ENCODE measurements at places on chromosomes 2 and 18.

GRCh38 chr2:16717477-16717876 lies 51.8 kb upstream of the CYRIA start:
- DNase-seq: no peak

DNA sequence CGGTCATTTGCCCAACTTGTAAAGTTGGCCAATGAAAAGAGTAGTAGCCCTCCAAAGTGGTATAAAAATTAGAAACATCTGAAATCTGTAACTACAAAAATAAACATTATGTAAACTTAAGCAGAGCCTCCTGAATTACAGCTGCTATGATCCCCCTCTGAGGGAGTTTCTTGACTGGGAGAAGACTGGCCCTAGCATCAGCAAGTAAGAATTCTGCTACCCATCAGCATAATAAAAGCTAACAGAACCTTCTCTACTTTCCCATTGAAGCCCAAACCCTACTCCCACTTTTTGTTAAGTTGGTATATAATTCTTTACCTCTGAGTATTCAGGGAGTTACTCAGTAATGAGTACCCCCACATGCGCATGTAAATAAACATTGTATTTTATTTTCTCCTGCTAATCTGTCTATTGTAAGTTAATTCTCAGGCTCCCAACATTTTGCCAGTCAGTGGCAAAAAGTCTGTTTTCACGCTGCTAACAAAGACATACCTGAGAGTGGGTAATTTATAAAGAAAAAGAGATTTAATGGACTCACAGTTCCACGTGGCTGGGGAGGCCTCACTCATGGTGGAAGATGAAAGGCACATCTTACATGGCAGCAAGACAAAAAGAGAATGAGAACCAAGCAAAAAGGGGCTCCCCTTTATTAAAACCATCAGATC lies 71.3 kb downstream of the MYL12B start:
- no peak for DNase-seq

GRCh38 chr2:128734521-128735295 lies 416.0 kb upstream of the HS6ST1 start:
- no peak for DNase-seq

- DNase-seq: no peak
Observed at GRCh38 chr2:181607629-181608590, 49.0 kb downstream of the CERKL start.

GRCh38 chr2:146415291-146415690 lies 1429.5 kb upstream of the ACVR2A start:
- no peak for DNase-seq

DNA sequence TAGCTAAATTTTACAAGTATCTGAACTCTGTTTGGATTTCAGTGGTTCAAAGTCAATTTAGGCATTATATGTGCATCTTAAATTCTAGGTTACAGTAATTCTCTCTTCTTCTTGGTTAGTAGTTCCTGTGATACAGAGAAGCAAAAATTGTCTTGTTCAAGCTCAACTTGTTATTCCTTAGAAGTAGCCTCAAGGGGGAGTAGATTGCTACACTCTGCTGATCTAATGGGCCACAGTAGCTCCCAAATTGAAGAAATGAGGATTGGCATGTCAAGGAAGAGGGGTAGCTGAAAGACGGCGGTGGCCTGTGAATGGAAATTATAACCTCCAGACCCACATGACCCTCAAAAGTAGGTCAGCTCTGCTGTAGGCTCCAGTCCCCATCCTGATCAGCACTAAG lies 334.7 kb downstream of the HRH4 start:
- no peak for DNase-seq

GRCh38 chr2:197255543-197255942 lies 55.0 kb downstream of the ANKRD44 start:
- DNase-seq: peak; percentile 40

DNA sequence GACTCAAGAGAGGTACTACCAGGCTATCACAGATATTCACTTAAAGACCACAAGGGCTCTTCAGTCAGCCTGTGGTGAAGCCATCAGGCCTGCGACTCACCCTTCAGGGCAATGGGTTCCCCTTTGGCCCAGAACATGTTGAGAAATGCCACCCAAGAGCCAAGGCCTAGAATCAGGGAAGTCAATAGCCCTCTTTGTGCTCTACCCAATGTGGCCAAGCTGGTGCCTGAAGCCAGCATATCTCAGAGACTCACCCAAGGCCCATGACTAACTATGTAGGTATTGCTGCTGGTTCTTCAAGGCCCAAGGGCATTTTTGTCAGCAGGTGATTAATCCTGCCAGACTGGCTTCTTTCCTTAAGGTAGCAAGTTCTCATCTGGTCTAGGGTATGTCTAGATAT lies 338.9 kb upstream of the SETBP1 start:
- DNase-seq: no peak

DNA sequence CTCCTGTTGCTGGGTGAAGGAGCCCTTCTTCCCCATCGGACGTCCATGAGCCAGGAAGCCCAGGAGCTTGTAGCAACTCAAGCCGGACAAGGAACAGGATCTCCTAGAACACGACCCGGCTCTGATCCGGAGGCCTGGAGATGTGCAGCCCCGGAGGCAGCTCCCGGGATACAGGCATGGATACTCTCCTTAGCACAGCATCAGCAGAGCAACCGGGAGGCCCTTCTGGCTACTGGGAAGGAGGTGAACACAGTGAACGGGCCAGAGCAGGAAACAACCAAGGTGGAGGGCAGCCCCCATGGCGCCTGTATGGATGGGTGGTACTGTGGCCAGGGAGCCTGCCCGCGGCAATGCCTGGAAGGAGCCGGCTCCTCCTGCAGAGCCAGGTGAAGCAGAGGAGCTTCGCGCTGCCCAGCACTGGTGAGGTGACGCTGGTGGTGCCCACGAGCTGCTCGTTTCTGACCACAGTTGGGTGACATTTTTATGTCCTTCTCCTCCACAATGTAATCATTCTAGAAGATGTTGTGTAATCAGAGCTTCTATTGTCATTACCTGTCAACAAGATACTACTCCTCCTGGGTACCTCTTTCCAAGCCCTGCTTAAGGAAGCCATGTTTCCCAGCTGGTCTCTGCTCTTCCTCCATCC lies 94.3 kb downstream of the TWIST2 start:
- no peak for DNase-seq

DNA sequence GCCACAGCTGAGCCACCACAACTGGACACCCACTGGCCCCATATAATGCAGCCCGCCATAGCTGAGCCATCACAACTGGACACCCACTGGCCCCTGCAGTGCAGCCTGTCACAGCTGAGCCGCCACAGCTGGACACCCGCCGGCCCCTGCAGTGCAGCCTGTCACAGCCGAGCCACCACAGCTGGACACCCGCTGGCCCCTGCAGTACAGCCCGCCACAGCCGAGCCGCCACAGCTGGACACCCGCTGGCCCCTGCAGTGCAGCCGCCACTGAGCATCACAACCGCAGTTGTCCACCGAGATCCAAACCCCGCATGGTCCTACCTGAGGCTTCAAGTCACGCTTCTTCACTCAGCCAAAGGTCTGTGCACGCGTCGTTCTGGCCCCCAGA lies 134.2 kb downstream of the PXDN start:
- no peak for DNase-seq

- DNase-seq: no peak
Observed at GRCh38 chr18:26225022-26225693, 1.1 kb upstream of the TAF4B start.

- no peak for DNase-seq
Observed at GRCh38 chr2:7567646-7568045, 650.4 kb downstream of the RNF144A start.

DNA sequence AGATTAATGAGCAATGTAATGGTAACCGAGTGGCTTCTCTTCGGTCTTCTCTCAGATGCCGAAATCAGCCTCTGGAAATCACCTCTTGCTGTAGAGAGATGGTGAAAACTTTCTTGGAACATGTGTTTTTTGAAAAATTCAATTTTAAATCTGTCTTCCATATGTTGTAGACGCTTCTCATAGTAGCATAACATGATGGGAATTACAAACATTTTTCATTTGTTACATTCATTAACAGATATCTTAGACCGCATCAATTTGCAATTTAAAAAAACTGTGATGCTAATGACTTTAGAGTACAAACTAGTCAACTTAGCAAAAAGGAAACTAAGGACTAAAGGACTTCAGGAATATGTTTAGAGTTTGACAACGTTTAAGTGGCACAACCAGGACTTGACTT lies 275.2 kb downstream of the ASXL3 start:
- DNase-seq: no peak

GRCh38 chr18:70553245-70553935 lies 264.5 kb downstream of the SOCS6 start:
- DNase-seq: no peak

GRCh38 chr18:12290086-12290485 lies 18.0 kb upstream of the TUBB6 start:
- DNase-seq: no peak

DNA sequence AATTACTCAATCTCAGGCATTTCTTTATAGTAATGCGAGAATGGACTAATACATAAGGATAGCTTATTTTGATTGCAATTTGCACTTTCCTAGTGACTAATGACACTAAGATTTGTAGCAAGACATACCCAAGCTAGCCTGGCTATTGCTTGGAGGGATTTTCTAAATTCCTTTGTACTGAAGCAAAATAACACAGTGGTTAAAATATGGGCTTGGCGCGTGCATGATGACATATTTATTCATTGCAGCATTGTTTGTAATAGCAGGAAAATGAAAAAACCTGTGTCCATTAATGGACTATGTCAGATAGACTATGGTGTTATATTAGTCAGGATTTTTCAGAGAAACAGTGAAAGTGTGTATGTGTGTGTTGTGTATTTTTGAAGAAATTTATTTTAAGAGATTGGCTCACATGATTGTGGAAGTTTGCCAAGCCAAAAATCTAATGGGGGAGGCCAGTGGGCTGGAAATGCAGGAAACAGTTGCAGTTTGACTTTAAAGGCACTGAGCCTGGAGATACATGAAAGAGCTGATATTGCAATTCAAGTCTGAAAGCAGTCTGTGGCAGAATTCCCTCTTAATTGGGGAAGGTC lies 16.7 kb upstream of the LAPTM4A start:
- DNase-seq: no peak

- no peak for DNase-seq
Observed at GRCh38 chr2:107428781-107429180, 397.9 kb upstream of the RGPD4 start.

GRCh38 chr18:58611395-58612131 lies 17.3 kb downstream of the ALPK2 start:
- DNase-seq: peak; percentile 30

- no peak for DNase-seq
Observed at GRCh38 chr18:23640052-23640451, 22.7 kb downstream of the ANKRD29 start.

DNA sequence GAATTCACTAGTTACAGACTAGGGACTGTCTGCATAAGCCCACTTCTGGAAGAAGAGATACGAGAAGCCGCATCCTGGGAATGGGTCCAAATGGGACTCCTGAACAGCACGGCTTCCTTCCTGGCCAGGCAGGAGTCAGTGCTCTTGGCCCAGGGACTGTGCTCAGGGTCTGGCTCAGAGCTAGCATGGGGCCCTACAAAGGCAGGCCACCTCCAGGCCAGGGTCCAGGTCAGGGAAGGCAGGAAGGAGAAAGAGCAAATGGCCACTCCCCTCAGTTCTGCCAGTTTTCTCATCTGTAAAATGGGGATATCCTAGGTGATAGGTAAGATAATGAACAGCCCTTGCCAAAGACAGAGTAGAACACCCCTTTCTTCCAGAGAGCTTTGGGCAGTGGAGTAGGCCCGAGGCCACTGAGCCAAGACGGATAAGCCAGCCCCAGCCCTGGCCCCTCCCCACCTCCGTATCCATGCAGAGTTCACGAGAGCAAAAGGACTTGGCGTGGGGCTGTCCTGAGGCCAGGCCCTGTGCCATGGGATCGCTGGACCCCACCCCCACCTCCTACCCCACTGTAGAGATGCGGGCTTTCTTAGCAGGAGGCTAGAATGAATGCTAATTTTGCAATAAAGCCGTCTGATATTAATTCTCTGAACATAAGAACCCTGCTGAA lies 190.1 kb downstream of the MGAT5 start:
- no peak for DNase-seq

DNA sequence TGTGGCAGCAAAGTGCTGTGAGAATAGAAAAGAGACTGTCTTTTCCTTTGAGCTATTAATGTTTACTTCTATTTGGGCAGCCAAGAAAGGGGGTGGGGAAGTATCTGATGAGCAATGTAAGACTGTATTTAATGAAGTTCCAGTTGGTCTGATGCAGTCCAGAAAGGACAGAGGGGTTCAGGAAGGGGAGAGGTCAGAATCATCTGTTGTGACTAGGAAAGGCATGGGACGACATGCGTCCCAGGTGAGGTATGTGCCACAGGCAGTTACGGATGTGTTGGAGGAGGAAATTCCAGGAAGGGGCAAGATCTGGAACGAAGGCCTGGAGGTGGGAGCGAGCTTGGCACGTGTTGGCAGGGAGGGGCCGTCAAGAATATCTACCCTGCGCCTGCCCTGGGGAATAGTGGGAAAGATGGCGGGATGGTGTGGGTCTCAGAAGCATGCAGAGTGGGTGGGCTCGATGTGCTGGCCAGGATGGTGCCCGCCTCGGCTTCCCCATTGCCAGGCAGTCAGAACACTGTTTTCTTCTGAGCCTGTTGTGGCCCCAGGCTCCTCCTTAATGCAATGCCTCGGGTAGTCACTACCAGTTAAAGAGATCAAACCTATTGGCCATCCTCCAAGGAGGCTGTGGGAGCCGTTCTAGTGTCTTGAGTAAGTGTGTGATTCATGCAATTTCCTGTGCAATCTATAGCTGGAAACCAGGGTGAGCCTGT lies 57.8 kb upstream of the TXNDC2 start:
- DNase-seq: no peak

DNA sequence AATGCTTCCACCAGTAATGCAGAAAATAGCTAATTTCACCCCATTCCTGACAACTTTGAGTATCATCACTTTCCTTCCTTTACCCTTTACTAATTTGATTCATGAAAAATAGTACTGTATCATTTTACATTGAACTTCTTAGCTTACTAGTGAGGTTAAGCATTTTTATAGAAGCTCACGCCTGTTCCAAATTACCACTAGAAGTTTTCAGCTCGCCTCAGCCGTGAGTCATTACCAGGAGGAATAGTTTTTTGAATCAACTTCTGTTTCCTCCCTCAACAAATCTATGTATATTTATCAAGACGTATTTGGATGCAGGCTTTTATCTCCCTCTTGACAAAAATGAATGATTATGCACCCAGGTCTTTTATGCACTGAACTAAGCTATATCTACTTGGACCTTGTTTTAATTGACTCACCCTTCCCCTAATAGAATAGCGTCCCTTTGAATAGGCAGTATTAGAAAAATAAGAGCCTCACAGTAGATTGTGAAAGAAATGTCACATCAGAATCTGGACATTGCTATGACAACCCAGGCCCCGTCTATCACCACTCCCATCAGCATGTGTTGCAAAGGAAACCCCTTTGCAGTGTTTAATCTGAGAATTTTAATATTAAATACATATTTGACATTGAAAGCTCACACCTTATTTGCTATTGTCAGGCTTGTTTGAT lies 207.4 kb upstream of the NRP2 start:
- DNase-seq: no peak

- DNase-seq: no peak
Observed at GRCh38 chr2:217291259-217291658, 431.4 kb upstream of the TNP1 start.

Measured in nephron progenitor cell (in vitro differentiated cells).